Mesenchymal stem cell (in vitro differentiated cells and primary cell): ENCODE measurements at places on chromosomes 11 and 22.
A peak's percentile ranks its signal among the peaks of the same experiment; 100 is the strongest.

DNA sequence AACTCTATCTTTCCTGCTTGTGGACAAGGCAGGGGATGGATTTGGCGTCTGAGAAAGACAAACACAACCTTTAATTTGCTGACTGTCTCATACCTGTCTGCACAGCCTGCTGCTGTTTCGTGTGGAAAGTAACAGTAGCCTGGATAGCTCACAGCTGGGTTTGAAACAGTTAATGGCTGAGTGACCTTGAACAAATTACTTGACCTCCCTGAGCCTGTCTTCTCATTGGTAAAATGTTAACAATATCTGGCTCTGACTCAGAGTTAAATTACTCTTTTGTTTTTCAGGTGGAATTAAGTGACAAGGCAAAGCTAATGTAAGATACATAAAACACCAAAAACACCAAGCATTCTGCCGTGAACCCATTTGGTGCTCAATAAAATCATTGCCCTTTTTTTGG is 41.1 kb upstream of the ADA2 start:
- no peak overlapping the region for H3K4me3 ChIP-seq
- H3K36me3 ChIP-seq = no peaks in the 10 kb centered on the region
- no peak for DNase-seq
- H3K27ac ChIP-seq = no peak overlapping the region
- peaks cover 30% of the 10 kb centered on the region for H3K4me1 ChIP-seq

DNA sequence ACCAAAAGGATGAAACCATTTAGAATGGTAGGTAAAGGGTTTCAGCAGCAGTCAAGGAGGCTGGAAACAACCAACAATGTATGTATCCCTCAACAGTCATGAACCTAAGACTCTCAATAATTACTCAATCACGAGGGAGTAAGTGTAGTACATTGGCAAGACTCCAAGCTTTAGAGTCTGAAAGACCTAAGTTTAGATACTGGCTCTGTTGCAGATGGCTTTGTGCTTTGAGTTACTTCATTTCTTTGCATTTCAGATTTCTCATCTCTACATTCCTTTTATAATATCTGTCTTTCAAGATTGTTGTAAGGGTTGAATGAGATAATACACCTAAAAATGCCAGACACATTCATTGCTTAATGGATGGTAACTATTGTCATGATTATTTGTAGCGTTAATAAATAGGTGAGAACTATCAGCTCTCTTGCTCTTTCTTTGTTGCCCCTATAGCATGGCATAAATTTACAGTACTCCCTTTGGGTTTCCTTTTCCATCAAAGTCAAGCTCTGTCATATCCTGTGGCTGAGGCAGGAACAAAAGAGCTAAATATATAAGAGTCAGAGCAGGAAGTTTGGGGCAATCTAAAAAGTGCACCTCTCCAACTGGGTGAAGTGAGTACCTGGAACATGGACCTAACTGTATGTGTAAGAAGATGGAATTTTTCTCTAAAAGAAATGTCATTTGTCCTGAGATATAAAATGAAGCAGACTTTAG is 228.2 kb upstream of the ZC3H12C start:
- DNase-seq = peak; percentile 77
- no peaks in the 10 kb centered on the region for H3K27me3 ChIP-seq
- no peak overlapping the region for H3K4me3 ChIP-seq

- H3K4me1 ChIP-seq = peaks cover 1% of the 10 kb centered on the region
- H3K4me3 ChIP-seq = no peak overlapping the region
- H3K36me3 ChIP-seq = peaks cover 28% of the 10 kb centered on the region
- DNase-seq = peak; percentile 63
- H3K27me3 ChIP-seq = no peaks in the 10 kb centered on the region
Measured at GRCh38 chr11:20097319-20098221, 62.7 kb downstream of the DBX1 start.

- H3K36me3 ChIP-seq = no peaks in the 10 kb centered on the region
- no peak overlapping the region for H3K27ac ChIP-seq
- no peak for DNase-seq
- no peak overlapping the region for H3K4me3 ChIP-seq
- no peaks in the 10 kb centered on the region for H3K4me1 ChIP-seq
- peaks cover 44% of the 10 kb centered on the region for H3K27me3 ChIP-seq
Measured at GRCh38 chr11:2507212-2507901, 62.5 kb downstream of the KCNQ1 start.
